ENCODE measurements at places on chromosomes 16 and 17.

DNA sequence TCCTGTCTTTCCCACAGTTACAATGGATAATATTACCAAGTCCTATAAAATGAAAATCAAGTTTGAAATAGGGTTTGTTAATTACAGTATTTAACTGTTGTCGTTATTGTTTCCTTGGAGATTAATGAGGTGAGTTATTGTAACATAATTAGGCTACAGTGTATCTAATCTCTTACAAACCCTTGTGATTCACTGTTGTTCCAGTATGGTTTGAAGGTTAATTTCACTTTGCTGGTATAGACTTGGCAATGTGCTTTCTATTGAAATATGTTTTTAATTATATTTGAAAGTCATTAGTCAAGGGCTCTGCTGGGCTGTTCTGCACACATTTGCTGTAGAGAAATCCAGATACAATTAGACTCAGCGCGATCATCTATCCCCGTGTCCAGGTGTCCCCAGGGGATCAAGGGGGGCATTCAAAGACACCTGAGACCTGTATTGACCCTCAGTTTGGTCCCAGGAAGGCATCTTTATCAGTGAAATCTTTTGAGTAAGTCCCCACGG, 624.6 kb upstream of the EEF2KMT start:
- no peak for DNase-seq

GRCh38 chr16:27235055-27235937, 32.0 kb downstream of the KDM8 start:
- peak; percentile 66 for DNase-seq

DNA sequence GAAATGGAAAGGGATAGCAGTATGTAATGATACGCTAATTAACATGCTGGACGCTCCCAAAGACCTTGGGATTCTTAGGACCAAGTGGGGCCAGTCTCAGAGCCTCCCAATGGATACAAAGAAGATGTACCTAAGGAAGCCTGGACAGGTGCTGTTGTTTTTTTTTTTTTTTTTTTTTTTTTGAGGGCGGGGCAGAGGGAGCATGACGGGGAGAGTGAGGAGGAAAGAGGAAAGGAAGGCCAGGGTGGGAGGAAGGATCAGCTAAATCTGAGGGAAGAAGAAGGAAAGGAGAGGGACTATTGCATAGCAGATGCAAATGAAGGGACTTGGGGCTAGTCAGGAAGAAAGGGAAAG, 2.5 kb downstream of the VAMP2 start:
- no peak for DNase-seq

DNA sequence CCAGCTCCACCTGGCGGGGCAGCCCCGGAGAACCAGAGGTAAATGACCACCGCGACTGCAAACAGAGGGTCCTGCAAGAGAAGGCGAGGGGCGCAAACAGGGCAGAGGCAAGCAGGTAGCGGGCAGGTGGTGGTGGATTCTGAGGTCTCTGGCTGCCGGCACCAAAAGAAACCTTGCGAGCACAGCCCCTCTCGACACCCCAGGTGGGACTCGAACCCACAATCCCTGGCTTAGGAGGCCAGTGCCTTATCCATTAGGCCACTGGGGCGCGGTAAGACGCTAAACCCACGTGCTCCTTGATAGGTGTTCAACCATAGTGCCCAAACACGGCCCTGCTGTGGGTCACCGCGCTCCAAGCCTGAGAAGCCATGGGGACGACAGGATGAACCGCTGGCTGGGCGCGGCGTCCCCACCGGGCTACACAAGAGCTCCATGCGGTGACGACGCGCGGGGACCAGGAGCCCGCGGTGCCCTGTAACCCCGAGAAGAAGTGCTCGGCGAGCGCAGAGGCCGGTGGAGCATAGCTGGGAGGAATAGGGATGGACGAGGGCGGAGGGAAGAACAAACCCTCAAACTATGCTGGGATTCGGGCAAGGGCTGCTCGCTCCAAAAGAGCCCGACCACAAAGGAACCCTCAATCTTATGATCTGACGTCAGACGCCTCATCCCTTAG, 12.4 kb downstream of the ATP5PD start:
- DNase-seq = peak; percentile 82

Data from GM20000 (cell line).